Adrenal gland (tissue), 19 donors: ENCODE measurements at places on chromosomes 6 and 20. TPM values are rescaled to one million over a fixed set of nuclear protein-coding genes. Genes with fewer than 3 reads are reported as not detected.

The OOEP gene
- total RNA-seq: not detected

The AAR2 gene
- 30.3 TPM for total RNA-seq

The SLC52A3 gene
- 0.15 TPM for total RNA-seq

The MATN4 gene
- total RNA-seq: not detected

The PAQR8 gene
- 17.1 TPM for total RNA-seq

The PGBD1 gene
- 3.3 TPM for total RNA-seq

The CALHM6 gene
- total RNA-seq: 4.2 TPM

The LY6G6C gene
- not detected for total RNA-seq

The CGA gene
- total RNA-seq: not detected

The ERVFRD-1 gene
- total RNA-seq: 1.5 TPM

The LZTS3 gene
- 12.5 TPM for total RNA-seq
